ENCODE measurements at places on chromosomes 1 and 21.

DNA sequence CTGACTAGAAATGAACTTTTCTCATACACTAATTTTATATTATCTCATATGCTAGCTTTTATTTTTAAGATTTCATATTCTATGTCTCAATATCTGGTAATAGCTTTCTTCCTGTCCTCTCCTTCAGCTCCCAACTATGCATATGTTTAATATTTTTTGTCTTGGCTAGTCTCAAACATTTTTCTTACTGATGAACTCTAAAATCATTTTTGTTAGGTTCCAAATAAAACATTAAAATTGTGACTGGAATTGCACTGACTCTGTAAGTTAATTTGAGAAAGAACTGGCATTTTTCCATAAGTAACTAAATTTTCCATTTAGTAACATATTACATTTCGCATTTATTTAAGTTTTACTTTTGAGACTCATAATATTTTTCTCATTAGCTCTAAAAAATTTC, 368.5 kb upstream of the DPYD start:
- DNase-seq: no peak

DNA sequence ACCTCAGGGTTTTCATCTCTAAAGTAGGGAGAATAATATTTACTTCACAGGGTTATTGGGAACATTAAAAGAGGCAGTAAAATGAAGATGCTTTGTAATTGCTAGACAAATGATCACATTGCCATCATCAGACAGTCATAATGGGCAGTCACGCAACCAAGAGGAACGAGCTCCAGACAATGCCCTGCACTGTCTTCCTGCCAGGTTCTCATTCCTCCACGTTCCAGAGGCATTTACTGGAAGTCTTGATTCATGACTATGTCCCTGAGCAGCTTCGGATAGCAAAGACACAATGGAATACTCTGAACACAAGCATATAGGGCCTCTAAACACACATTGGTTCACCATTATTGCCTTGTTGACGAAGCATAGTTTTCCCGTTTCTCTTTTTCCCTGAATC, 389.7 kb downstream of the NTNG1 start:
- DNase-seq: no peak

- DNase-seq: no peak
Measured at GRCh38 chr1:247247568-247247967, 8.3 kb upstream of the VN1R5 start.

DNA sequence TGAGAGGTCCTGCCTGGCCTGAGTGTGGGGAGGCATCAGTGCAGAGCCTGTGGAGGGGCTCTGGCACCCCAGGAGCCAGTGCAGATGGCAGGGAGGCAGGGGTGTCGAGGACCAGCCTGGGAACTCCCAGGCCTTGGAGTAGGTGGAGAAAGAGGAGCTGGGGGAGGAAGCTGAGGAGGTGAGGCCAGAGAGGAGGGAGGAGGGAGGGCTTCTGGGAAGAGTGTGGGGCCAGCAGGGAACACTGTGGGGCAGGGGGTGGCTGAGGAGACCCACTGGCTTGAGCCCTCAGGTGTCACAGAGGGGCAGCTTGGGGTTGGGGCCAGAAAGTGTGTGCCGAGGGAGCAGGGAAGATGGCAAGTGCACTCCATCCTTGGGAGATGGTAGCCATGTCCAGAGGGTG, 3.8 kb downstream of the COQ8A start:
- no peak for DNase-seq

- DNase-seq: no peak
Measured at GRCh38 chr1:70420320-70420719, 9.3 kb downstream of the CTH start.

Measured in effector memory CD4-positive, alpha-beta T cell (primary cell).